ENCODE measurements at places on chromosomes 1 and 21. TPM values are rescaled to one million over a fixed set of nuclear protein-coding genes. Genes with fewer than 3 reads are reported as not detected.

GRCh38 chr1:31790140-31790539 lies 25.7 kb downstream of the SPOCD1 start:
- H3K27ac ChIP-seq: no peak overlapping the region
- peaks cover 36% of the 10 kb centered on the region for H3K36me3 ChIP-seq
- H3K4me1 ChIP-seq: peaks cover 15% of the 10 kb centered on the region
- DNase-seq: no peak

- H3K4me3 ChIP-seq: peak overlapping the region; percentile 79
- DNase-seq: peak; percentile 36
- H3K27me3 ChIP-seq: no peaks in the 10 kb centered on the region
- H3K36me3 ChIP-seq: peaks cover 49% of the 10 kb centered on the region
Observed at GRCh38 chr1:2231532-2232254, 3.6 kb downstream of the SKI start.

- H3K4me3 ChIP-seq: no peak overlapping the region
- no peaks in the 10 kb centered on the region for H3K4me1 ChIP-seq
- DNase-seq: no peak
- 0 out of 2 replicates have a peak, but pooled peaks cover 3% of the 10 kb centered on the region for H3K27me3 ChIP-seq
- peaks cover 57% of the 10 kb centered on the region for H3K36me3 ChIP-seq
- H3K27ac ChIP-seq: no peak overlapping the region
Observed at GRCh38 chr1:35175098-35175576, 17.8 kb downstream of the SFPQ start.

DNA sequence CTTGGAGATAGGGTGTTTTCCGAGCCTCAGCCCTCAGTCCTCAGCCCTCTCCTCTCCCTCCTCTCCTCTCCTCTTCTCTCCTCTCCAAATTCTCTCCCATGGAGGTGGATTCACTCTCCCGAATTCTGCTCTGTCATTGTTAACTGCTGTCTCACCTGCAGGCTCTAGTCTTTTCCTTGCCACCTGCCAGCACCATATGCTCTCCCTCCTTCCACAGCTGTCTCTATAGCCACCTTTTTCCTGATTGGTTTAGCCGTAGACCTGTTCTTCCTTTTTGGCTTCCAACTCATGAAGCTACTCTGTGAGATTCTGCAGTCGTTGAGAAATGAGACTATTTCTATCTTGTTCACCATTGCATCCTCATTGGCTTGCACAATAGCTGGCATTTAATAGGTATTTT lies 19.7 kb downstream of the COG2 start:
- H3K4me1 ChIP-seq: no peaks in the 10 kb centered on the region
- H3K36me3 ChIP-seq: peaks cover 25% of the 10 kb centered on the region
- no peak overlapping the region for H3K27ac ChIP-seq
- no peak for DNase-seq
- no peaks in the 10 kb centered on the region for H3K27me3 ChIP-seq
- H3K4me3 ChIP-seq: no peak overlapping the region

- no peaks in the 10 kb centered on the region for H3K36me3 ChIP-seq
- H3K4me1 ChIP-seq: no peaks in the 10 kb centered on the region
- no peak for DNase-seq
- H3K4me3 ChIP-seq: no peak overlapping the region
- H3K27me3 ChIP-seq: peaks cover 62% of the 10 kb centered on the region
Observed at GRCh38 chr1:18109058-18109755, 1.6 kb downstream of the IGSF21 start.

- H3K36me3 ChIP-seq: no peaks in the 10 kb centered on the region
- DNase-seq: peak; percentile 29
- no peaks in the 10 kb centered on the region for H3K27me3 ChIP-seq
- no peak overlapping the region for H3K27ac ChIP-seq
- peaks cover 4% of the 10 kb centered on the region for H3K4me1 ChIP-seq
Observed at GRCh38 chr1:245599371-245600174, 444.8 kb downstream of the KIF26B start.

- peaks cover 11% of the 10 kb centered on the region for H3K36me3 ChIP-seq
- H3K27me3 ChIP-seq: no peaks in the 10 kb centered on the region
Observed at GRCh38 chr1:37905727-37906126, 41.1 kb downstream of the INPP5B start.

GRCh38 chr1:9689011-9689706 lies 37.6 kb downstream of the PIK3CD start:
- DNase-seq: peak; percentile 74
- H3K4me3 ChIP-seq: peak overlapping the region; percentile 51
- peaks cover 6% of the 10 kb centered on the region for H3K36me3 ChIP-seq
- H3K4me1 ChIP-seq: peaks cover 46% of the 10 kb centered on the region

DNA sequence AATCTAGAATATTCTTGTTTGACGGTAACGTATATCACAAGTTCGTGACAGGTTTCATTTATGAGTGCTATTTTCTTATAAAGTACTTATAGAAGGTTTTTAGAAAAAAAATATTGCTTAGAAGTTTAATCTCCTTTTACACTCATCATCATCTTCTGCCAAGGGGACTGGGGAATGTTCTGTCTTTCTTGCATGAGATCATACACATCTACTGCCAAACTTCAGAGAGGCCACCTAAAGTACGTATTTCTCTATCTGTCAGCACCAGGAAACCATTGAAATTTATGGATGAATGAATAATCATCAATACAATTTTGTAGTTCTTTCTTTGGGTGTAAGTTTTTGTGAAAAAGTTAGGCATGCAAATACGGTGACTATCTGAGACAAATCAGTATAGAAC lies 245.8 kb downstream of the SPATA17 start:
- no peaks in the 10 kb centered on the region for H3K27me3 ChIP-seq
- H3K27ac ChIP-seq: no peak overlapping the region
- H3K4me1 ChIP-seq: no peaks in the 10 kb centered on the region
- H3K36me3 ChIP-seq: no peaks in the 10 kb centered on the region
- no peak for DNase-seq

DNA sequence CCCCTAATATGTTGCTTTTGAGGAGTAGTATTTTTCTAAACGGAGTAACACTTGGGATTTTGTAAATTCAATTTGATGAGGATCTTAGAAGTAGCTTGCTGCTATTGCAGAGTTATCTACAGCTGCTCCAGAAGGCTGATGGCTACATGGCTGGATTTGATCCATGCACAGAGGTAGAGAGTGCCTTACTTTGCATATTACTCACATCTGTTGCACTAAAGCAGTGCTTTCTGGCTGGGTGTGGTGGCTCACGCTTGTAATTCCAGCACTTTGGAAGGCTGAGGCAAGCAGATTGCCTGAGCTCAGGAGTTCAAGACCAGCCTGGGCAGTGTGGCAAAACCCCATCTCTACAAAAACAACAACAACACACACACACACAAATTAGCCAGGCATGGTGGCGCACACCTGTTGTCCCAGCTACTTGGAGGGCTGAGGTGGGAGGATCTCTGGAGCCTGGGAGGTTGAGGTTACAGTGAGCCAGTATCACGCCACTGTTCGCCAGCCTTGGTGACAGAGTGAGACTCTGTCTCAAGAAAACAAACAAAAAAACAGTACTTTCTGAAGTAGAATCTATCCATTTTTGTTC lies 24.6 kb downstream of the RALGPS2 start:
- no peak for DNase-seq
- H3K36me3 ChIP-seq: no peaks in the 10 kb centered on the region
- no peak overlapping the region for H3K27ac ChIP-seq
- H3K4me1 ChIP-seq: no peaks in the 10 kb centered on the region
- no peak overlapping the region for H3K4me3 ChIP-seq

DNA sequence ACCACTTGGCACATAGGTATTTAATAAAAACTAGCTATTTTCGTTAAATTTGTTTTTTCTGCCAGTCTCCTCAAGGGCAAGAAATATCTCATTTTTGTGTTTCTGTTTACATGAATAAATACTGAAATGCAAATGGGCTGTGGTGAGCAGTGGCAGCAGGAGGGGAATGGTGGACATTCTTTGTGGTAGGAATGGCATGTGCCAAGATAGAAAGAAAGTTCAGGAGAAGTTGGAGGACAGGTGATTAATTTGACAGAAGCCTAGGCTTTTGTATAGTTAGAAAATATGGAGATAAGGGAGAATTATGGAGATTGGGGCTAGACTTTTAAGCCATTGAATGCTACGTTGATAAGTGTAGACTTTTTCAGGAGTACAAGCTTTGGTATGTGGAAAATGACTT lies 8.6 kb downstream of the RAP1A start:
- DNase-seq: no peak
- no peaks in the 10 kb centered on the region for H3K27me3 ChIP-seq
- H3K27ac ChIP-seq: no peak overlapping the region
- H3K4me3 ChIP-seq: no peak overlapping the region
- H3K36me3 ChIP-seq: peaks cover 2% of the 10 kb centered on the region
- H3K4me1 ChIP-seq: peaks cover 9% of the 10 kb centered on the region

The SPATA21 gene
- not detected for total RNA-seq

The HSD3B2 gene
- not detected for total RNA-seq

The SLC22A15 gene
- 4.7 TPM for total RNA-seq

All from SJSA1 (cell line).